ENCODE measurements at places on chromosomes 3 and 15. TPM values are rescaled to one million over a fixed set of nuclear protein-coding genes. Genes with fewer than 3 reads are reported as not detected.

NXPE3 gene
- 17.0 TPM for total RNA-seq

LRRIQ4 gene
- total RNA-seq = 0.68 TPM

THAP10 gene
- total RNA-seq = 4.5 TPM

PLA2G4F gene
- 0.31 TPM for total RNA-seq

EPHB1 gene
- 37.1 TPM for total RNA-seq

XCR1 gene
- 0.16 TPM for total RNA-seq

FRMD4B gene
- 13.7 TPM for total RNA-seq

LRRC34 gene
- total RNA-seq = 9.4 TPM

DNA sequence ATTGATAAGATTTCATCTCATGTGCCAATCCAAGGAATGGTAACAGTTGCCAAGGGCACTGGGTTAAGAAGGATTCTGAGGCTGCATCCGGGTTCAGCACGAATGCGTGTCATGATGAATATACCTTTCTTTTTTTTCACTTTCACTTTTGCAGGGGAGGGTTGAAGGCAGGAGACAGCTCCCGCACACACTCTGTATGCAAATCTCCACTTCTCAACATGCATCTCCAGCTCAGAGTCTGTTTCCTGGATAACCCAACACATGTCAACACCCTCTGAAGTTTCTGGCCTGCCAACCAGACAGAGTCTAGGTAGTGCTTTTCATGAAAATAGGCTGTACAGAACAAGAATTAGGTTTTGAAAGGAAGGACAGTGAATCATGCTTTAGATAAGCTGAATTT lies 21.6 kb downstream of the B4GALT4 start:
- DNase-seq = no peak
- H3K27me3 ChIP-seq = no peaks in the 10 kb centered on the region
- H3K27ac ChIP-seq = no peak overlapping the region
- H3K4me3 ChIP-seq = no peak overlapping the region

DNA sequence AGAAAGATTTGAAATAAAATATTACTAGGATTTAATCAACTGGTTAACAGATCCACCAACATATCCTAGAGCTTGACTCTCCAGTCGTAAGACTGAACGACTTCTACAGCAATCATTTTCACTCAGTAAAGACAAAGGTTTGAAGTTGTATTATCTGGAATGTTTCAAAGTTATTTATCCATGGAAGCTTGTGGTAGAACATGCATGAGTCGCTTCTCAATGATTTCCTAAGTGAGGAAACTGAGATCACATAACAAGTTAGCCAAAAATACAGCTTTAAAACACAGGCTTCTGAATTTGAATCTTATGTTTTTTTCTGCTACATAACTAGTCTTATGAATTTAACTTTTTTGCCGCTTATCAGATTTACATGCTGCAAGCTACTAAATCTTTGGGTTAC lies 241.8 kb downstream of the FOXP1 start:
- H3K27me3 ChIP-seq = no peaks in the 10 kb centered on the region
- no peak overlapping the region for H3K27ac ChIP-seq
- H3K4me3 ChIP-seq = no peak overlapping the region
- no peaks in the 10 kb centered on the region for H3K36me3 ChIP-seq
- no peak for DNase-seq
- no peaks in the 10 kb centered on the region for H3K4me1 ChIP-seq

DNA sequence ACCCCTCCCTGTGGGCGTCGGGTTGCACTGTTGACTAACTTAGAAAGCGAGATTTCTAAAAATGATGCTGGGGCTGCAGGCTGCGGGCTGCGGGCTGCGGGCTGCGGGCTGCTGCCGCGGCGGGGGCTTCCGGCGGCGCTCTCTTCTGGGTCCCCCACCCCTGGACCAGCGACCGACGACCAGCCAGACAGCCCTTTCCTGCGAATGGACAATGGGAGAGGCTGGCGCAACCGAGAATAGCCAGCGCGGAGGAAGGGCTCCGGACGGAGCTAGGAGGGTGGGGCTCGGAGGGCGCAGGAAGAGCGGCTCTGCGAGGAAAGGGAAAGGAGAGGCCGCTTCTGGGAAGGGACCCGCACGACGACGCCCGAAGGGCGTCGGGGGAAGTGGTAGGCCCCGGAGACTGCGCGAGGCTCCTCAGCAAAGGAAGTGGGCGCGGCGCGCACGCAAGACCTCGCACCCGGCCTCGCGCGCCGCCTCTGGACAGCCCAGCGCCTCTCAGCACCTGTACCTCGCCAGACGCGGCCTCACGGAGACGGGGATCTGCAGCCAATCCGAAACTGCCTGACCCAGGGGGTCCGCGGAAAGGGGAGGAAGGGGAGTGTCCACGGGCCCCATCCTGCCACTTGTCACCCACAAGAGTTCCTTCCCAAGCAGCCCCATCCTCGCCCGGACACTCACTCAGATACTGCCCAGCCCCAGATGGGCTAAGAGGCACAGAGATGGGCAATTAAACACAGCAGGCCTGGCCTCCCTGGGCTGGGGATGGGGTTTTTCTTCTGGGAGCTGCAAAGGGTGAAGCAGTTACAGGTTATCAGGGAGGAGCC lies 70.7 kb downstream of the SLC12A8 start:
- no peaks in the 10 kb centered on the region for H3K36me3 ChIP-seq
- peak overlapping the region; percentile 47 for H3K4me3 ChIP-seq
- peak overlapping the region; percentile 51 for H3K27ac ChIP-seq
- DNase-seq = peak; percentile 82
- H3K4me1 ChIP-seq = peaks cover 29% of the 10 kb centered on the region

GRCh38 chr3:196323016-196323415 lies 5.0 kb upstream of the DYNLT2B start:
- H3K36me3 ChIP-seq = no peaks in the 10 kb centered on the region
- H3K4me3 ChIP-seq = no peak overlapping the region
- no peak overlapping the region for H3K27ac ChIP-seq
- DNase-seq = no peak

- H3K27ac ChIP-seq = no peak overlapping the region
- DNase-seq = no peak
- H3K4me3 ChIP-seq = no peak overlapping the region
- no peaks in the 10 kb centered on the region for H3K27me3 ChIP-seq
These were observed 14.3 kb downstream of the ABCC5 start for GRCh38 chr3:184003187-184003967.

- H3K27me3 ChIP-seq = no peaks in the 10 kb centered on the region
- H3K4me3 ChIP-seq = no peak overlapping the region
- H3K27ac ChIP-seq = no peak overlapping the region
- DNase-seq = no peak
These were observed 378.1 kb downstream of the GABRB3 start for GRCh38 chr15:26394801-26395200.

- no peaks in the 10 kb centered on the region for H3K36me3 ChIP-seq
- H3K4me1 ChIP-seq = no peaks in the 10 kb centered on the region
- H3K27me3 ChIP-seq = no peaks in the 10 kb centered on the region
- H3K27ac ChIP-seq = no peak overlapping the region
- no peak overlapping the region for H3K4me3 ChIP-seq
These were observed 127.4 kb downstream of the UBE2E2 start for GRCh38 chr3:23330568-23330967.

- H3K27ac ChIP-seq = no peak overlapping the region
- no peaks in the 10 kb centered on the region for H3K27me3 ChIP-seq
- no peak for DNase-seq
- no peak overlapping the region for H3K4me3 ChIP-seq
- peaks cover 7% of the 10 kb centered on the region for H3K4me1 ChIP-seq
These were observed 24.0 kb downstream of the ZNF148 start for GRCh38 chr3:125351152-125351551.

DNA sequence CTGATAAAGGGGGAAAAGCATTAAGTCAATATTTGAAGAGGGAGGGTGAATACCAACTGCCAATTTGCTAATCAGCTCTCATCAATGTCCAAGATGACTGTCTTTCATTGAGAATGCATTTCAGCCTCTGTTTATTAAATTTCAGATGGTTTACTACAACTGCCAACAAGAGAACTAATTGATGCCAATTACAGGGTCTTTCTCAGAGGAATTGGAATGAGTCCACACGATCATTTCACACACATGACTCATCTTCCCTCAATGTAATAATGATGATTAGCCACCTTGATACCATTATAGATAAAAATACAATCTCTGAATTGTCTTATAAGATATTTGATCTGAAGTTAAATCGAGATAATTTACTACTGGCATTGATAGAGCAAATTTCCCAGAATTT lies 1274.4 kb downstream of the ROBO2 start:
- H3K27me3 ChIP-seq = no peaks in the 10 kb centered on the region
- DNase-seq = no peak
- no peaks in the 10 kb centered on the region for H3K4me1 ChIP-seq
- no peaks in the 10 kb centered on the region for H3K36me3 ChIP-seq

DNA sequence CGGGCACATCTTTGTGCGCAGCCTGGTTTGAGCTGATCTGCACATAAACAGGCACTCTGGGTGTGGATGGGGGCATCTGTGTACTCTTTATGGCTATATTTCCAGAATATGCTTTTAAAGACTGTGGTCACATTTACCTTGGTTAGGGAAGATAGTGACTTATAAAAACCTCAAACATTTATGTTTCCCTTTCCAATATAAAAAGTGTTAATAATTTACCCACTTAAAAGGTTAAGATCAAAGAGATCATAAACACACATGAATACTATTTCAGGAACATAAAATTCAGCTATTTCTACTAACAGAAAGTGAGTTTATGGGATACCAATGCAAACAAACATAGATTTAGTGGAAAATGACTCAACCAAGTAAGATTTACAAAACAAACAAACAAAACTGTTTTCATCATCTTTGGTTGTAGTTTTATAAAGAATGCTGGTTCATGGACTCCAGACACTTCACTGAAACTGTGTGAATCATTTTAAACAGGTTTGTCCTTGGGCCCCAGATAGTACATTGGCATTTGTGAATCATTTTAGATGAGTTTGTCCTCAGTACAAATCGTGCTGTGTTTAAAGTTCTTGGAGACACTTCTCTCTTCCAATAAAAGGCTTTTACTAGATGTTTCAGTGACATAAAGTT lies 253.5 kb upstream of the CTDSPL start:
- peak overlapping the region; percentile 53 for H3K27ac ChIP-seq
- no peak for DNase-seq
- no peak overlapping the region for H3K4me3 ChIP-seq
- H3K27me3 ChIP-seq = no peaks in the 10 kb centered on the region
- no peaks in the 10 kb centered on the region for H3K36me3 ChIP-seq
- H3K4me1 ChIP-seq = peaks cover 7% of the 10 kb centered on the region

DNA sequence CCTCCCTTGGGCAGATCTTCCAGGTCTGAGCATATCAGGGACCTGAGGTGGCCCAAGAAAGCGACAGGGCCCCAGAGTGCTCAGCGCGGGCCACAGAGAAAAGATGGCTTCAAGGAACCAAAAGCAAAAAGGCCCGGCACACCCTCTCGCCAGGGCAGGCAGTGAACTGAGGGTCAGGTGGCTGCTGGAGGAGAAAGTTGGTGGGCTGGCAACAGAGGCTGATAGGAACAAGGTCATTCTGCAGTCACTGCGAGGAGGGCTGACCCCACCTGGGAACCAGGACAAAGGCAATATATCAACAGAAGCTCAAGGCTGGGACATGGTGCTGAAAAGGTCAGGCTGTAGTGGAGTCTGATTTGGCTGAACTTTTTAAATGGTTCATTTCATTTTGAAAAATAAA lies 2.8 kb upstream of the ACSBG1 start:
- no peak overlapping the region for H3K27ac ChIP-seq
- no peaks in the 10 kb centered on the region for H3K36me3 ChIP-seq
- no peak overlapping the region for H3K4me3 ChIP-seq

DNA sequence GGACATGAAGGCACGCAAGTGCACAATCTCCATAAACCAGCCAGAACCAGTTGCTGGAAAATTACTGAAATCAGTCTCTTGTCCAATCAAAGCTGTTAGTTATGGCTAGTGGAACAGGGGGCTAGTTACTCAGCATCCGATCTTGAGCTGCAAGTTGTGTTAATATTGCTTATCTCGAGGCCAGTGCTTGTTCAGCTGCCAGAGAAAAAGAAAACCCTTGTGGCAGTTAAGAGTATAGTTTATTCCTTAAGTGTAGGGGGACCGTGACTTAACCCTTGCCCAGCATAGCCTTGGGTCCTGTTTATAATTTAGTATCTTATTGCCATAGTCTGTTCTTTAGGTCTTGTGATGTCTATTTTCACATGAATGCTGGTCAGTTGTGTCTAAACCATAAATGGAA lies 268.5 kb downstream of the CD47 start:
- H3K4me3 ChIP-seq = no peak overlapping the region
- H3K36me3 ChIP-seq = no peaks in the 10 kb centered on the region
- H3K27me3 ChIP-seq = no peaks in the 10 kb centered on the region
- peaks cover 7% of the 10 kb centered on the region for H3K4me1 ChIP-seq

- no peaks in the 10 kb centered on the region for H3K36me3 ChIP-seq
- no peaks in the 10 kb centered on the region for H3K27me3 ChIP-seq
- no peaks in the 10 kb centered on the region for H3K4me1 ChIP-seq
- no peak overlapping the region for H3K4me3 ChIP-seq
- peak; percentile 52 for DNase-seq
- no peak overlapping the region for H3K27ac ChIP-seq
These were observed 61.7 kb upstream of the PPIB start for GRCh38 chr15:64224511-64224910.

GRCh38 chr3:140545197-140545596 lies 132.7 kb upstream of the TRIM42 start:
- peak overlapping the region; percentile 50 for H3K27ac ChIP-seq
- H3K4me3 ChIP-seq = no peak overlapping the region
- no peaks in the 10 kb centered on the region for H3K27me3 ChIP-seq
- H3K36me3 ChIP-seq = no peaks in the 10 kb centered on the region

GRCh38 chr3:37826502-37826901 lies 35.2 kb upstream of the CTDSPL start:
- no peak for DNase-seq
- no peaks in the 10 kb centered on the region for H3K27me3 ChIP-seq
- no peaks in the 10 kb centered on the region for H3K36me3 ChIP-seq
- no peak overlapping the region for H3K27ac ChIP-seq
- no peaks in the 10 kb centered on the region for H3K4me1 ChIP-seq
- H3K4me3 ChIP-seq = no peak overlapping the region

- no peaks in the 10 kb centered on the region for H3K27me3 ChIP-seq
- peak overlapping the region; percentile 96 for H3K27ac ChIP-seq
- H3K36me3 ChIP-seq = no peaks in the 10 kb centered on the region
- H3K4me3 ChIP-seq = peak overlapping the region; percentile 100
- DNase-seq = peak; percentile 57
These were observed 683 bp downstream of the UBE2Q2 start for GRCh38 chr15:75843678-75844581.

- no peak overlapping the region for H3K27ac ChIP-seq
- no peaks in the 10 kb centered on the region for H3K4me1 ChIP-seq
- no peak overlapping the region for H3K4me3 ChIP-seq
- no peaks in the 10 kb centered on the region for H3K36me3 ChIP-seq
- no peaks in the 10 kb centered on the region for H3K27me3 ChIP-seq
These were observed 39.8 kb downstream of the ADAMTS17 start for GRCh38 chr15:100301910-100302431.

DNA sequence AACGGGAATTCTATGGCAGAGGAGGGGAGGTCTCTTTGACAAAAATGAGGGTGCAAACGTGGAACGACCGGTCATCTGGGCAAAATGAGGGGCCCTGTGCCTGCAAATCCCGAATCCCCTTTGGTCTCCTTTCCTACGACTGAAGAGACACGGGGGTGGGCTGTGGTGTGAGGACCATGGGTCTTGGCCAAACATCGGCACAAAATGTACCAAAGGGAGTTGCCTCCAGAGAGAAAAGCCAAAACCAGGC lies 498 bp downstream of the ZNF280D start:
- DNase-seq = no peak
- no peaks in the 10 kb centered on the region for H3K36me3 ChIP-seq
- H3K27ac ChIP-seq = peak overlapping the region; percentile 99
- H3K4me3 ChIP-seq = peak overlapping the region; percentile 84
- H3K4me1 ChIP-seq = peaks cover 19% of the 10 kb centered on the region
- no peaks in the 10 kb centered on the region for H3K27me3 ChIP-seq

- no peaks in the 10 kb centered on the region for H3K36me3 ChIP-seq
- DNase-seq = peak; percentile 85
- no peaks in the 10 kb centered on the region for H3K4me1 ChIP-seq
- peak overlapping the region; percentile 27 for H3K4me3 ChIP-seq
These were observed 203.7 kb downstream of the ABHD5 start for GRCh38 chr3:43894176-43895049.

- H3K4me3 ChIP-seq = no peak overlapping the region
- H3K36me3 ChIP-seq = no peaks in the 10 kb centered on the region
- no peaks in the 10 kb centered on the region for H3K27me3 ChIP-seq
These were observed 184.7 kb downstream of the LRRC3B start for GRCh38 chr3:26807272-26807671.
